ENCODE measurements at places on chromosomes 7 and 10. TPM values are rescaled to one million over a fixed set of nuclear protein-coding genes. Genes with fewer than 3 reads are reported as not detected.

PITX3 gene
- not detected for total RNA-seq

DNA sequence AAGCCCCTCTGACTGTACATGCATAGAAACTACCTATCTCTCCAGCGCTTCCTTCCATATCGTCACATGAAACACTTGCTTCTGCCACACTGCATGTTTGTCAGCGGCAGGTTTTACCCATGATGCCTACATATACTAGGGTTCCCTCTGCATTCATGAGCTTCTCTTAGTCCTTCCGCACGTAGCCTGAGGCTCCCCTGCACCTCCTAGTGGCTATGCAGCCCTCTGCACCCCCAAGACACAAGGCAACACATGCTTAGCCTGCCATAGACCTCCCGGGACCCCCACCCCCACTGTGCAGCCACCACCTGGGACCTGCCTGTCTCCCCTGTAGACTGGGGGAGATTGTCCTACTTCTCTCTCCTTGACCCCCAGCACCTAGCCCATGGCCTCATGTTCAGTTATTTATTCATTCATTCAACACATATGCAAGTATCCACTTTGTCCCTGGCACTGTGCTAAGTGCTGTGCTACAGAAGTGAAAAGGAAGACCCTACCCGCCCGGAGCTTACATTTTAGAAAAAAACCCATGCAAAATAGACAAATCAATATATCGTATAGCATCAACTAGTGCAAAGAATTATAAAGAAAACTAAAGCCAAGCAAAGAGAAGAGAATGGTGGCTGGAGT lies 23.5 kb downstream of the TMEM273 start:
- no peak for DNase-seq

DNA sequence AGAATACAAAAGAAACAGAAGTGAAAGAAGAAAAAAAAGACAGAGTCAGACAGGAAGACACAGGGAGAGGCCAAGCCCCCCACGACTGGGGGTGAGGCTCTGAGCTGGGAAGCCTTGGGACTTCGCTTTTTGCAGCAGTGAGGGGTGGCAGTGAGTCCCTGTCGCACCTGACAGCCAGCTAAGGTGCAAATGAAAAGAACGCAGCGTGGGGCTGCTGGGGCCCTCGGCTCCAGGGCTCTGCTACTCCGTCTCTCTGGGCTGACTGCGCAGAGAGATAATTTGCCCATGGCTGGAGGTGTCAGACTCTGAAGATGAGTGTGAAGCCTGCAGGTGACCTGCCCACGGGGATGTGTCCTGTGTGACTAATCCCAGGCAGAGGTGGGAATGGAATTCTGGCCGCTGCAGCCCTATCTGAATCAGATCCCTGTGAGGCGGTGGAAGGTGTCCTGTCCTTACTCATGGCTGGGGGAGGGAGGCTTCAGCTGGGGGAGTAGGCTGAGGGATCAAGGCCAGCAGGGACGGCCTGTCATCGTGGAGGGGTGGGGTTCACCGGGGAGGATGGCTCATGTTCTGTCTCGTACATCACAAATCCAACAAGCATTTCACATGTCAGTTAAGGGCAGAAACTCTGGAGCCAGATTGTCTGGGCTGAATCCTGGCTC lies 96.4 kb downstream of the SLIT1 start:
- DNase-seq, result no peak

DNA sequence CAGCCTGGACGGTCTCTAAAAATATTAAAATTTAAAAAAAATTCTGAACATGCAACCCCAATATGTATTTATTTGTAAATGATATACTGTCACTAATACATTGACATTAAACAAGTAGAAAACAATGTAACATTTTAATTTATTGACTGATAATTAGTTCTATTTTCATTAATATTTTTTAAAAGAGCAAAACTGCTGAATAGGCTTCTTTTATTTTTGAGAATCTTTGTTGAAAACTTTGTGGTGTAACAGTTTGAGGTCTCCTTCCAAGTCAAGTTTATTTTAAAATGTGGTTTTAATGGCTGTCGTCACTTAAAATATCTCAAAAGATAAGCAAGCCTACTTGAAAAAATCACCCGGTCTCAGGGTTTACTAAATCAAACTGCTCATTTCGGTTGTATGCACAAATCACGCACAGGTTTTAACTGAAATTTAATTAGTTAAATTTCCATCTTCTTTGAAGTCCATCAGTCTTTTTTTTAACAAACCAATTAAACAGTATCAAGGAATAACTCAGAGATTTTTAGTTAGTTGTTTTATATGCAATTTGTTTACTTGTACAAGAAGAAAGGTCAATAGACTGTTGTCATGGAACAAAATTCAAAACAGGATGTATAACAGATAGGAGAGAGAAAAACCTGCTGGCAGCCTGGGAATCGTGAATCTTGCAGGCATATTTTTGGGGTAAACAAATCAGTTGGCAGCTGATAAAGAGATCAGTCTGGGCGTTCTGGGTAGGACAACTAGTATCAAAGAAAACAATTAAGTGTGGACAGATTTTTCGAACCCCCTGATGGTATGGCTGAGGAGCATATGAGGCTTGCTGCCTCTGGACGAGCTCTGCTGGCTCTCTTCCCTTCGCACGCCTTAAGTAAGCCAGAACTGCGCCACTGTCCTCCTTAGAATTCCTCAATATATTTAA lies 9.7 kb upstream of the EDRF1 start:
- no peak for DNase-seq

- no peak for DNase-seq
Measured at GRCh38 chr10:48806342-48806741, 121.7 kb downstream of the WDFY4 start.

Measured in MG63 (cell line).